ENCODE measurements at places on chromosomes 12 and 14. TPM values are rescaled to one million over a fixed set of nuclear protein-coding genes. Genes with fewer than 3 reads are reported as not detected.

- no peak for DNase-seq
Observed at GRCh38 chr14:30389134-30389876, 169.7 kb upstream of the G2E3 start.

DNA sequence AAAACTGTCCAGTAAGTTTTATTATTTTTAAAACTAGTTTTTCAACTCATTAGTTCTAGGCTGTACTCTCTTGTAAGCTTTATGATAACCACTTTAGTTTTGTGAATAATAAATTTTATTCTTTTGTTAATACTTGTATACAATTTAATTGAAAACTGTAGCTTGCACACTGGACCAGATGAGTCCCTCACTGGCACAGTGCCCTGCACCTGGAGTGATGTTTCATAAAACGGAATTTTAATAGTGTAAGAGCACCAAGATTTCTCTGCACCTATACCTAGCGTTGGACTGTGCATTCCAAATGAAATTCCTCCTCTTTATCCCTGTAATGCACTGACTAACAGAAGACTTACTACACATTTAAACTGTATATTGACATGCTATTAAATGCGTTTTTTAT is 80.8 kb downstream of the PRIMA1 start:
- DNase-seq = no peak

- no peak for DNase-seq
Observed at GRCh38 chr12:76084863-76085519, 506 bp upstream of the NAP1L1 start.

DNA sequence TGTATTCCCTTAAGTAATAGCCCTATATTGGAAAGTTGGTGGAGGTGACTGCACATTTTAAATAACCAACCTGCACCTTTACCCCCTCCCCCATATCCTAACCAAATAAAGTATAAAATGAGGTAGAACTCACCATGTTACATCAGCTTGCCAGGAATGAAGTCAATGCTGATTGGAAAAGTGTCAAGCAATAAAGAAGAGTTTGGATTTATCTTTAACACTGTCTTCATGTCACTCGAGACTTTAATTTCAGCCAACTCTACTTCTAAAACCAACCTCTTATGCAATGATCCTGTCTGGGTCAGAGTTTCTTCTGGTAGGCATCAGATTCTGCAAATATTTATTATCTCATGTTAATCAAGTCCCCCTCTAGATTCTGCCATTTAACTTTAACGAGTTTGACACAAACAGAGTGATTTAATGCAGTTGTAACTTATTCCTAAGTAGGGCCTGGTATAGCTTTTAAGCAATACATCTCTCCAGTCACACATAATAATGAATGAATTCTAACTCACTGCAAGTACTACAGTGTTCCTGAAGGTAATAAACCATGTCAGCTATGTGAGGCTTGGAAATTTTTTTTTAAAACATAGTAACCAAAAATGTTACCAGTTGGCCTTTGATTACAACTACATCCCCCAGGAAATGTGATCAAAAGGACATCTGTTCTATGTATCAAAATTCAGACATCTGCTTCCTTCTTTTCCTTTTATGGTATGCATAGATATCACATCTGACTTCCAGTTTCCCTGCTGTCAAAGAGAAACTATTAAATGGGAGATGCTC is 98.7 kb downstream of the ERGIC2 start:
- no peak for DNase-seq

GRCh38 chr12:76836633-76837032 is 42.2 kb downstream of the CSRP2 start:
- DNase-seq = no peak

- DNase-seq = no peak
Observed at GRCh38 chr14:28012629-28013415, 753.8 kb upstream of the FOXG1 start.

GRCh38 chr14:81509838-81510452 is 23.7 kb downstream of the SEL1L start:
- no peak for DNase-seq

- DNase-seq = no peak
Observed at GRCh38 chr12:98253207-98254037, 262.0 kb upstream of the TMPO start.

DNA sequence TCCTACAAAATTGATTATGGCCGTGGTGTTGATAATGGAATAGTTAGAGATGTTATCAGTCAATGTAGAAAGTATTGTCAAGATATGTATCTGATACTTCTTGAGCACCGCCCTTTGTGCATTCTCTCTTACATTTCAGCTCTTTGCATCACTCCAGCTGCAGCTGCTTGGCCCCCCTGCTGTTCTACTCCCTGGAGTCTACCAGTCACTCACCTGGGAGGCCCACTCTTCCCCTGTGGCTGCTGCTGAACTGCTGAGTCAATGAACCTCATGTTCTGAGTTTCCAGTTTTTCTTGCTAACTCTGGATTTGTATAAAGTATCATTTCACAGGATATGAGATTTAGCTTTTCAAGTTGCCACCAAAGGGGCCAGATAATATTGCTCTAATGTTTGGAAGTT is 312.8 kb upstream of the SLC16A7 start:
- no peak for DNase-seq

- peak; percentile 45 for DNase-seq
Observed at GRCh38 chr12:112380663-112381405, 1.4 kb downstream of the HECTD4 start.

- no peak for DNase-seq
Observed at GRCh38 chr14:104372390-104373054, 207.0 kb upstream of the C14orf180 start.

GRCh38 chr14:94485944-94486841 is 10.2 kb upstream of the SERPINA9 start:
- peak; percentile 66 for DNase-seq

- DNase-seq = no peak
Observed at GRCh38 chr12:119372540-119372939, 38.0 kb downstream of the CCDC60 start.

GRCh38 chr12:46260913-46261476 is 7.8 kb downstream of the SLC38A1 start:
- DNase-seq = no peak

- DNase-seq = no peak
Observed at GRCh38 chr12:78494911-78495310, 369.7 kb upstream of the SYT1 start.

- DNase-seq = no peak
Observed at GRCh38 chr14:73645248-73645610, 443 bp downstream of the DNAL1 start.

DNA sequence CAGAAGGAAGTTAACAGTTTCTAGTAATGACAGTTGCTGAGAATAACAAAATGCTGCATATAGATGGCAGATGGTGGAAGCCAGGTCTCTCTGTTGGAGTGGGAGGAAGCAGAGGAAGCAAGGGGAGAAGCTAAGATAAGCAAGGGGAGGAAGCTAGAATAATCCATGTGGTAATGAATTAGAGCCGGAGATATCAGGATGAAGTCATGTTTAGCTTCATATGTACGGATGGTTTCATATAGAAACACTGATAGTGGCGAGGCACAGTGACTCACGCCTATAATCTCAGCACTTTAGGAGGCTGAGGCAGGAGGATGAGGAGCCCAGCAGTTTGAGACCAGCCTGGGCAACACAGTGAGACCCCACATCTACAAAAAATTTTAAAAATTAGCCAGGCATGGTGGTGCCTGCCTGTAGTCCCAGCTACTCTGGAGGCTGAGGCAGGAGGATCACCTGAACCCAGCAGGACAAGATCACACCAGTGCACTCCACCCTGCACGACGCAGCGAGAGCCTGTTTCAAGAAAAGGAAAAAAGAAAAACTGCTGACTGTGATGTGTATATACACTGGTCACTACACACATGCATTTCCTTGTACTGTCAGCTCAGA is 49.2 kb downstream of the ANAPC7 start:
- no peak for DNase-seq

GRCh38 chr14:65403231-65403630 is 9.3 kb upstream of the FUT8 start:
- no peak for DNase-seq

GRCh38 chr12:66603461-66603860 is 75.4 kb downstream of the GRIP1 start:
- no peak for DNase-seq

GRCh38 chr12:2179953-2180736 is 127.4 kb downstream of the CACNA1C start:
- no peak for DNase-seq

- DNase-seq = peak; percentile 73
Observed at GRCh38 chr14:100159094-100159864, at the start of gene DEGS2. Gene DEGS2, minus strand, starts transcription at chr14:100159645. Its CDS starts 58 bp downstream, at chr14:100159587.

GRCh38 chr14:65424531-65424930 is 12.0 kb downstream of the FUT8 start:
- no peak for DNase-seq

DNA sequence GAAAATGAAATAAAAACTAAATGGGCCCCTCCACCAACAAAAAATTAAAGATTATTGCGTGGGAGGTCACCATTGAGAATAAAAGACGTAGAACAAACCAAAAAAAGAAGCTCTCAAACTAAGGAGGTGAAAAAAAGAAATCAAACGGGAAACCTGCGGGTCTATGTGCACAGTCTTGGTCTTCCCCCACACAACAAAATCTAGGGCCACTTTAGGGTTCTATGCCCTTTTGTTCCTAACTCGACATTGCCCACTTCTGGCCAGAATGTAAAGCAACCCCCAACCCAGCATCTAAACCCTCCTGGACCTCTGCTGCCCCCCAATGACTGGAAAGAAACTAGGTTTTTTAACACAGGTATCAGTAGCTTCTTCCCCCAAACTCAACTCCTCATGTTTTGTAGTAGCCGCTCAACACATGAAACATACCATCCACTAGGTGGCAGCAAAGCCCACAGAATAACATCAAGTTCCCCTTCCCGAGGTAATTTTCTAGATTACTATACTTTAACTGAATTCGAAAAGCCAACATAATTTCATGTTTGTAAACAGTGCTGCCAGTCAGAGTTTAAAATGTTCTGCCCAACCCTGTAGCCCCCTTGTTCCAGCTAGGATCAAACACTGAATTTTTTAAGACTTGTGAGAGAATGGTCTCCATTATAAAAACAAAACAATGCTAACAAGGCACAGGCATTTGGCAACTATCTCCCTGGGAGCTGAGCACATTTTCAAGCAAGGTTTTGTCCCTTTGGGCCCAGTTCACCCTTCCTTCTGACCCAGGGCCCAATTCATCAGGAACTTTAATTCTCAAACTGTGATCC is 18.7 kb downstream of the DAD1 start:
- DNase-seq = peak; percentile 64

DNA sequence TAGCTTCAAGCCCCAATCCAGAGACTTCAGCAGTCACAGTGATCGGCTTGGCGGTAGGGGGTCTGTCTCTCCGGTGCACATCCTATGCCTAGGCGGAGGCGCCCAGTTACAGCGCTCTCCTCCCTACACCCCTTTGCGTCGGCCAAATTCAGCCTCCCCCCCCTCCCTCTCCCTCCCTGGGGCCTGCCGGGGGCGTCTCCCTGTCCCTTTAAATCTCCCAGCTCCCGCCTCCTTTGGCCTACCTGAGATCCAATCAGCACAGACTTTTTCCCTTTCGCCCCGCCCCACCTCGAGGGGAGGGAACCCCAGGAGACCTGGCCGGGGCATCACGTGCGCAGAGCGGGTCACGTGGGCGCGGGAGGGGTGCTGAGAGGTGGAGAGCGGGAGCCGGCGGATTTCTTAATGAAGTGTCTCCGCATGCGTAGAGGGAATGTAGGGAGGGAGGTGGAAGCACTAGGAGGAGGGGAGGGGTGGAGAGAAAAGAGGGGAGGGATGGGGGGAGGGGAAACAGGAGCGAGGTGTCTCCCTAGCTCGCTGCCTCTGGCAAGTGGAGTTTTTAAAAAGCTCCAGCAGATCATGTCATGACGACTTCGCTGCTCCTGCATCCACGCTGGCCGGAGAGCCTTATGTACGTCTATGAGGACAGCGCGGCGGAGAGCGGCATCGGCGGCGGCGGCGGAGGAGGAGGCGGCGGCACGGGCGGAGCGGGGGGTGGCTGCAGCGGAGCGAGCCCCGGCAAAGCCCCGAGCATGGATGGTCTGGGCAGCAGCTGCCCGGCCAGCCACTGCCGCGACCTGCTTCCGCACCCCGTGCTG is at the start of gene HOXC13:
HOXC13 (plus strand) TSS at position 506 of the 815 bp plus-strand sequence; CDS start at position 582, 76 bp downstream.
- no peak for DNase-seq

DNA sequence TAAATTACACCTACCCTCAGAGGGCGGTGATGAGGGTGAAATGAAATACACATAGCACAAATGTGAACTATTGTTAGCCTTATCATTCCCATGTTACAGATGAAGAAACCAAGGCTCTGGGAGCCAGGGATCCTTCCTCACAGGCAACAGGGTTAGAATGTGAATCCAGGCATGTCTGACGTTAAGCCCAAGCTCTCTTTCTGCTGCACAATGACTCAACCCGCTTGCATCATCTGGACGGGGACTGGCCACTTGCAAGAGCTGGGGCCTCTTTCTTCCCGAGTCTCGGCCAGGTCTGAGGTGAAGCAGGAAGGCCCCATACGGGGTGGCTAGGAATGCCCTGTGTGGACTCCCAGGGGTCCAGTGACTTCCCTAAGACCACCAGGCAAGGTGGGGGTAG is 105.2 kb downstream of the RBM19 start:
- DNase-seq = no peak

GRCh38 chr12:50184261-50184660 is 17.1 kb upstream of the CERS5 start:
- no peak for DNase-seq

DNA sequence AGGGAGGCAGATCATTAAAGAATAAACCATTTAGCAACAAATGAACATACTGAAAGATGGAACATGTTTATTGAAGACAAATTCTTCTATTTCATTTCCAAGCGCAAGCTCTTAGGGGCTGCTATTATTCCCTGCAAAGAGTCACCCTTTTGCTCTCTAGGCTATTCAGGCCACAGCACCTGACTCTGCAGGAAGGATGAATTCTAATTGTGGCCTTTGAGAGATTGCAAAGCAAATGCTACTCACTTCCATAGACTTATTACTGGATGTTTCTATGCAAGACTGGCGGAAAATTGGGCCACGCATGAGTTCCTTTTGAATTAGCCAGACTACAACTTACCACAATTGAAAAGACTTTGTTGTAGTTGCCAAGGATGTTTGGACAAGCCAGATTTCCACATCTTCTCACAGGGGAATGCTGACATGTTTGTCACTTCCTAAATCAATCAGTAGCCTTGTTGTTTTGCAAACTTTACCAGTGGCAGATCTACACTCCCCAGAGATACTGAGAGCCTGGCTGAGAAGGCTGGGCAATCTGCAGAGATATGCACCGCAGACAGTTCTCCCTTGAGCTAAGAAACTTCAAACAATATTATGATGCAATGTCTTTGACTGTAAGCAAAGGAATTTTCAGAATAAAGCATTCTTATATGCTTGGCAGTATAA is 334.3 kb upstream of the SYT1 start:
- no peak for DNase-seq

CLEC2D gene
- total RNA-seq = 301 TPM

RNASE3 gene
- not detected for total RNA-seq

OR4M1 gene
- total RNA-seq = not detected

ANGEL1 gene
- total RNA-seq = 15.4 TPM

TBC1D30 gene
- total RNA-seq = 0.17 TPM

CEP128 gene
- 30.0 TPM for total RNA-seq

ERP27 gene
- 10.1 TPM for total RNA-seq

RNASE1 gene
- 2.8 TPM for total RNA-seq

RNU6-7 gene
- not detected for total RNA-seq

AMN1 gene
- 7.3 TPM for total RNA-seq

Data from activated naive CD8-positive, alpha-beta T cell treated with anti-CD3 and anti-CD28 coated beads, Interleukin-2, amount 10 ng/mL, durations not matched to agents 7 days and 5 days (primary cell).